Thyroid gland (tissue), 4 donors: ENCODE measurements at places on chromosomes 7 and 10. TPM values are rescaled to one million over a fixed set of nuclear protein-coding genes. Genes with fewer than 3 reads are reported as not detected.

Gene CPA1
- total RNA-seq: not detected

Gene SUV39H2
- total RNA-seq: 5.1 TPM

Gene DENND10
- total RNA-seq: 51.5 TPM

Gene HKDC1
- 2.4 TPM for total RNA-seq

Gene ZNF853
- total RNA-seq: 27.4 TPM

Gene CCL24
- total RNA-seq: not detected

Gene ADAMTS14
- not detected for total RNA-seq

Gene PON1
- not detected for total RNA-seq

Gene MMRN2
- 30.8 TPM for total RNA-seq

Gene CRYGN
- 27.5 TPM for total RNA-seq

Gene SLC26A5
- 3.8 TPM for total RNA-seq

Gene SPDYE2
- total RNA-seq: not detected

Gene TEX36
- not detected for total RNA-seq

Gene ALOX5
- 28.2 TPM for total RNA-seq

Gene FAM25C
- not detected for total RNA-seq
